ENCODE measurements at places on chromosomes 6 and 20.
A peak's percentile ranks its signal among the peaks of the same experiment; 100 is the strongest.

DNA sequence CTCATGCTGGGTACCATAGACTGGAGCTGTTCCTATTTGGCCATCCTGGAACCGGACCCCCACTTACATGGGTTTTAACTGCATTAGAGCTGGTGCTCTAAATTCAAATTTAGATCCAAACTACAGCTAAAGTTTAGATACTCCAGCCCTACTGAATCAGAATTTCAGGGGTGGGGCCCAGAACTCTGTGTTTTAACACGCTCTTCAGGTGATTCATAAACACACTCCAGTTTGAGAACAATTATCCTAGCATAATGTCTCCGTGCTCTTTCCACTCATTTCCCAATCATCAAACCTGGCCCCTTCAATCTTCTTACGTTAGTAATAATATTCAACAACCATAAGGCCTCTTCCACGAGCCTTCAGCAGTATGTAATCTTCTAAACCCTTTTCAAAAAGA lies 15.3 kb downstream of the TRPC4AP start:
- no peak for DNase-seq

DNA sequence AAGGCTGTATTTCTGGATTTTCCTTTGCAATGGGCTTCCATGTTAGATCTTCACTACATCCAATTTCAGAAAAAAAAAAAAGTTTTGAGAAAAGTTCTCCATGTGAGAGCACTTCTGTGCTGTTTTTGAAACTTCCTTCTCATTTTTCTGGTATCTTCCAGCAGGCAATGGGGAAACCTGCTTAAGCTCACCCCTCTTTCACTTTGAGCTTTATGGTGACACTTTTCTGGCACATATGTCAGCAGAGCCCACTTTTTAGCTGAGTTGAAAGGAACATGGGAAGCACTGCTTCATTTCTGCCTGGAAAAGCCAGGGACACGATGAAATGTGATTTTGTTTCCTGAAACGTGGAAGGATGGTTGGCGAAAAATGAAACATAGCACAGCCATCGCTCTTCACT lies 293.7 kb downstream of the PLCB1 start:
- no peak for DNase-seq

- no peak for DNase-seq
These were observed 7.2 kb downstream of the PREX1 start for GRCh38 chr20:48820649-48820973.

DNA sequence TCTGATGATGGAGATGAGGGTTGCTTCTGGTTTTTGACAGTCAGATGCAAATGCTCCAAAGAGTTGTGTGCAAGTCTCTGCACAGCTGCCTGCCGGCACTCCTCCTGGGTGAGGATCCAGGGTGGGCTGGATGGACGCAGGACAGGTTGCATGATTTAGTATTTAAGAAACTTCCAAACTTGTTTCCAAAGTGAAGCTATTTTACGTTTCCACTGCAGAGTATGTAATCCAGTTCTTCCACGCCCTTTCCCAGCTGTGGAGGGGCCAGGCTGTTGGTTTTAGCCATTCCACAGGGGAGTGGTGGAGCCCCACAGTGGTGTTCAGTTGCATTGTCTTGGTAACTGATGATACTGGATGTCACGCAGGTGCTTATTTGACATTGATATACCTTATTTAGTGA lies 157.3 kb downstream of the THBS2 start:
- DNase-seq, result no peak

- DNase-seq, result no peak
These were observed 359.2 kb downstream of the CDKAL1 start for GRCh38 chr6:20893412-20893811.

DNA sequence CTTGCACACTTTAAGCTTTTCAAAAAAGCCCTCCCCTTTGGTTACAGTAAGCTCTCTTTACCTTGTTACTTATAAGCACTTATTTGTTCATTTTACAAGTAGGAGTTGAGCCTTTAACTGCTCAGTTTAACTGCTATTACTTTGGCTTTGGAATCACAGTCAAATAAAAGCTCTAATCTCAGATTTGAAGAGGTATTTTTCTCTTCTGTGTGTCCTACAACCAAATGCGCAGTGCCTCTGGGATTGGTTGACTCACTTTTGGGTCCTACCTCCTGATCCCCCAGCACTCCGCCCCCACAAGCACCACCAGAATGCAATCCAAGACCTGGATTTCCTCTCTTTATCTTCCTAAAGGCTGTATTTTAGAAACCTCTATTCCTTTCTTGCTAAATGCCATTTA lies 2.5 kb downstream of the NCOA7 start:
- no peak for DNase-seq

GRCh38 chr6:80689716-80690395 lies 583.4 kb downstream of the BCKDHB start:
- no peak for DNase-seq

DNA sequence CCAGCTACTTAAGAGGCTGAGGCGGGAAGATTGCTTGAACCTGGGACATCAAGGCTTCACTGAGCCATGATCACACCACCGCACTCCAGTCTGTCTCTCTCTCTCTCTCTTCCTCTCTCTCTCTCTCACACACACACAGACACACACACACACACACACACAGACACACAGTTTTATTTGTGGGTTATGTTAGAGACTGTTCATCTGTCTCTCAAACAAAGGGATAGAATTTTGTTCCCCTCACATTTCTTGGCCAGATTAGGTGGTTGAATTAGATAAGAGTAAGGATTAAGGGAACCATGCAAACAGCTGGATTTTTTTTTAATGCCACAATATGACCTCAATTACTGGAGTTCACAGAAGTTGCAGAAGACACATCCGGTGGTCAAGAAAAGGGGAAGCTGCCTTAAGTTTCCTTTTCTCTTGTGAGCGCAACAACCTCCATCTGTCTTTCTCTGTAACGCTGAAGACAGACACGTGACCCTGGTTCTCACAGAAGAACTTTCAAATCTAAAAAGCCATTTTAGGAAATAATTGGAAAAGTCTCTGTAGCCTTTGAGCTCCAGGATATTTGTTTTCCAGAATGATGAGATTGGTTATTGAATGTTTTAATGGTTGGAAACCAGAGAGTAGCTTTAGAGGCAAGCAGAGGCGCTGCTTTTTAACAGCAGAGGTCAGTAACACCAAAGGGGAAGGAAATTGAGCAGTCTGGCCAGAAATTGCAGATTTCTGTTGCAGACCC lies 32.9 kb upstream of the LGSN start:
- peak; percentile 86 for DNase-seq

DNA sequence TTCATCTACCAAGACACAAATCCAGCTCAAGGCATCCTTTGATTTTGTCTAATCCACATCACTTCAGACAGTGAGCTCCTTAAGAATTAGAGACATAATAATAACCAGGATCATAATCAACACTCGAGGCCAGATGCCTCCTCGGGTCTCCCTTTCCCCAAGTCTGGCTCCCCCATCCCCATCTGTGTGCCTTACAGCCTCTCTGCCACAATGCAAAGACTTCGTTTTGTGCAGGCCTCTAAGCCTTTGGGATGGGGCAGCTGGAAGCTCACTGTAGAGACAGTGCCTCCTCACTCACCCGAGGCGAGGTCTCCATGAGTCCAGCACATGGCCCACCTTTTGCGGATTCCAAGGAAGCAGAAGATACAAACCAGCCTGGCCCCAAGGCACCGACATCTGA lies 30.3 kb downstream of the LRFN2 start:
- no peak for DNase-seq

- no peak for DNase-seq
These were observed 1.8 kb upstream of the LRRC73 start for GRCh38 chr6:43511824-43512415.

DNA sequence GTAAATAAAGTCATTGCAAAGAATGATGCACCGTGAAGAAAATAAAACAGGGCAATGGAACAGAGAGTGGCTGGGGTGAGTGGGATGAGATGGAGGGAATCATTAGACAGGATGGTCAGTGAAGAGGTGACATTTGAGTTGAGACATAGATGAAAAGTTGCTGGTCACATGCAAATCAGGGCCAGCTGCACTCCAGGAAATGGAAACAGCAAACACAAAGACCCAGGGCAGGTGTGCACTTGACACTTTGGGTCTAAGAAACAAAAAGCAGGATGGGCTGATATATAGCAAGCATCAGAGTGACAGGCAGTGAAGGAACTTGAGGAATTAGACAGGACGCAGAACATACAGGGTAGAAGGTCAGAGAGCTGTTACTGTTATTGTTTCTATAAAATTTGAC lies 171.5 kb upstream of the RIPOR2 start:
- DNase-seq, result peak; percentile 13

DNA sequence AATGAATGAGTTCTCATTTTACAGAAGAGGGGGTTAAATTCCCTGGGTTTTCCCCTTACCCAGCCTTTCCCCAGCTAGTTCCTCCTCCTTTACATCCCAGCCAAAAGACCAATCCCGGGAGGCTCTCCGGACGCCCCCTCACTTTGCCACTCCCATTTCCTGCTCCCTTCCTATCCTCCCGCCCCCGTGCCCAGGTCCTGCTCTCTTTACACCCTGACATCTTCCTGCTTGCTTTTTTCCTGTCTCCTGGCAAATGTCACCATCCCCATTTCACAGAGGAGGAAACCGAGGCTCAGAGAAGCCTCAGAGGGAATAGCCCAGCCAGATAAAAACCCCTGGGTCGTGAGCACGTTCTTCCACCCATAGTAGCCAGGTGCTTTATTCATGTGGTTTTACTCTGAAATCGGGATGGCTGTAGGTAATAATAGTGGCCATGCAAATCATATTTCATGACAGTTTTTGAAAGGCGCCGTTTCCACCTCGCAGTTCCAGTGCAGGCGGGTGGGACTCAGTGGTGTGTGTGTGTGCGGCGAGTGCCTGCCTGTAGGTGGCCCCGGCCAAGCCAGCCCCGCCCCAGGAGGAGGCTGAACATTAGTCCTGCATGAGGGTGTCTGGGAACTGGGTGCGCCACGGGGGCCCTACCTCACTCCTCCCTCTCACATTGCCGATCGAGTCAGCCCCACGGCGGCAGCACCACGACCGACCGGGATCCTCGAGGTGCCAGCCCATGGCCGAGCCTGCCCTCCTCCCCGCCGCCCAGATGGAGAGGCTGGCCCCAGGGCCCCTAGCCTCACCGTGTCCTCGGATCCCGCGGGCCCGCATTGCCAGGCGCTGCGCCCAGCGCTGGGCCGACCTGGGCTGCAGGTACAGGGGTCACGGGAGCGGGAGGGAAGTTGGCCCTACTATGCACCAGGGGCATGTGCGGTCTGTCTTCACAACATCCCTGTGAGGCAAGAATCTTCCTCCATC lies at the start of gene ARHGAP40:
Gene ARHGAP40 (plus strand): TSS at position 594 of the 969 bp plus-strand sequence.
- peak; percentile 15 for DNase-seq

DNA sequence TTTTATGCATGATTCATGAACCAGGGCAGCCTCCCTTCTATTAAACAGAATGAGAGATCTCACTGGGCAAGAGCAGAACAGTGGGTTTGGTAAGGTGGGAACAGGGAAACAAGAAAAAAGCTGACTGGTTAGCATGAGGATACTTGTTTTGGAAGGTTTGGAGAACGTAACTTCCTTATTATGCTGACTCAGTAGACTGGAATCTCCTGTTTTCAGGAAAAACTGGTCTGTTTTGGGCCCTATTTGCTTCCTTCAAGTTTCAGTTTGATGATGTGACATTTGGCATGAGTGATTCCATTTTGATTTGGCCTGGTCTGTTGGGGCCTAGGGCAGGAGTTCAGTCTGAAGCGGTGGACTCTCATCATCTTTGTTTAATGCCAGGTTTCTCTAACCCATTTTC lies 172.0 kb downstream of the MYLK4 start:
- no peak for DNase-seq

- no peak for DNase-seq
These were observed 14.0 kb downstream of the DCBLD1 start for GRCh38 chr6:117496383-117496990.

DNA sequence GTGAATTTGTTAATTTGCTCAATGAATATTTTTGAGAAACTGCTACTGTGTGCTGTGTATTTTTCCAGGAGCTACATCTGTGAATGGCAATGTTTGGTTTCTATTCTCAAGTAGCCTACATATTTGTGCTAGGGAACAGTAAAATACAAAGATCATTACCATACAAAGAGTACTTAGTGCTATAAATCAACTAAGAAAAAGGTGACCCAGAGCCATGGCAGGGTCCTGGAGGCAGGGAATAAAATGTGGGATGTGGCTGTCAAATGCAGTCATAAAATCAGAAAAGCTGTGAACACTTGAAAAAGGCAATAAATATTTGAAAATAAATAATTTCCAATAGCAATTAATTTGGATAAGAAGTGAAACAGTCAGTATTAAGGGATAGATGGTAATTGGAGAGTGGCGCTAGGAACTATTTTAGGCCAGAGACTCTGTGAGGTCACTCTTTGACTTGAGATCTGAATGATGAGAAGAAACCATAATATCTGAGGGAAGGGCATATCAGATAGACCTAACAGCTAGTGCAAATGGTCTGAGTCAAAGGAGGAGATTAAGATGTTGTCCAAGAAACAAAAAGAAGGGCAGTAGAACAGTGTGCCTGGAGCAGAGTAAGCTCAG lies 98.8 kb downstream of the MANEA start:
- DNase-seq, result no peak

GRCh38 chr6:52579006-52579660 lies 2.3 kb upstream of the TRAM2 start:
- no peak for DNase-seq

- DNase-seq, result no peak
These were observed 29.9 kb downstream of the COL20A1 start for GRCh38 chr20:63322933-63323273.

- DNase-seq, result peak; percentile 52
These were observed 925.0 kb upstream of the MAN1A1 start for GRCh38 chr6:120274547-120274946.

- no peak for DNase-seq
These were observed 22.1 kb upstream of the POM121L2 start for GRCh38 chr6:27334141-27334540.

DNA sequence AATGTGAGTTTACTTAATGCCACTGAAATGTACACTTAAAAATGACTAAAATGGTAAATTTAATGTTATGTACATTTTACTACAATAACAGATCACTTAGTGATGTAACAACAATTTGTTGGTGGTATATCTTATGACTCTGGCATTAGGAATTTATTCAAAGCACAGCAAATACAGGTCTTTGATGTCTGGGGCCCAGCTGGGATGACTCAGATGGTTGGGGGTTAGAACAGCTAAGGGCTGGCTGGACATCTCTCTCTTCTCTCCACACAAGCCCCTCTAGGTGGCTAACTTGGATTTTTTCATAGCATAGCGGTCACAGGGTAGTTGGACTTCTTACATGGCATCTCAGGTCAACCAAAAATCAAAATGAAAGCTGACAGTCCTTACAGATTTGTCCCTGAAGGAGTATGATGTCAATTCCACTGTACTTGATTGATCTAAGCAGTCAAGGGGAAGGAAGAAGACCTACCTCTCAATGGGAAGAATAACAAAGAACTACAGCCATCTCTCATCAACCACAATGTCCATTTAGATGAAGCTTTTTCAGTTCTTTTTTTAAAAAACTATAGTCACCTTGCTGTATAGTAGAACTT lies 37.5 kb upstream of the LCA5 start:
- DNase-seq, result no peak

DNA sequence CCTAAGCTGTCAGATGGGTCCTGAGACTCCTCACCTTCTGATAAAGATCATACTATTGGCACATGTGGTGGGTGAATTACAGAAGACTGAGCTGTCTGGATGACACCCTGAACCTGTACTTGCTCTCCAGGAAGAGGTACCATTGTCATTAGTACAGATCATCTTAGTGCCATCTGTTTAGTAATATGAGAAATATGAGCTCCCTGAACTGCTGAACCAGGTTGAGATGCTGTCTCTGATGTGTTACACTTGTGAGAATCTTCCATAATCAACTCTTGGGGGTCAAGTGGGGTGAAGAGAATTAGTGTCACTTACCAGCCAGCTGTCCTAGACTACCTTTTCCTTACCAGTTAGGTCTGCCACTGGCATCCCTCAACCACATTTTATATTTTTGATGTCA lies 531.0 kb downstream of the EPHA7 start:
- DNase-seq, result no peak
